ENCODE measurements at places on chromosomes 16 and 17.

DNA sequence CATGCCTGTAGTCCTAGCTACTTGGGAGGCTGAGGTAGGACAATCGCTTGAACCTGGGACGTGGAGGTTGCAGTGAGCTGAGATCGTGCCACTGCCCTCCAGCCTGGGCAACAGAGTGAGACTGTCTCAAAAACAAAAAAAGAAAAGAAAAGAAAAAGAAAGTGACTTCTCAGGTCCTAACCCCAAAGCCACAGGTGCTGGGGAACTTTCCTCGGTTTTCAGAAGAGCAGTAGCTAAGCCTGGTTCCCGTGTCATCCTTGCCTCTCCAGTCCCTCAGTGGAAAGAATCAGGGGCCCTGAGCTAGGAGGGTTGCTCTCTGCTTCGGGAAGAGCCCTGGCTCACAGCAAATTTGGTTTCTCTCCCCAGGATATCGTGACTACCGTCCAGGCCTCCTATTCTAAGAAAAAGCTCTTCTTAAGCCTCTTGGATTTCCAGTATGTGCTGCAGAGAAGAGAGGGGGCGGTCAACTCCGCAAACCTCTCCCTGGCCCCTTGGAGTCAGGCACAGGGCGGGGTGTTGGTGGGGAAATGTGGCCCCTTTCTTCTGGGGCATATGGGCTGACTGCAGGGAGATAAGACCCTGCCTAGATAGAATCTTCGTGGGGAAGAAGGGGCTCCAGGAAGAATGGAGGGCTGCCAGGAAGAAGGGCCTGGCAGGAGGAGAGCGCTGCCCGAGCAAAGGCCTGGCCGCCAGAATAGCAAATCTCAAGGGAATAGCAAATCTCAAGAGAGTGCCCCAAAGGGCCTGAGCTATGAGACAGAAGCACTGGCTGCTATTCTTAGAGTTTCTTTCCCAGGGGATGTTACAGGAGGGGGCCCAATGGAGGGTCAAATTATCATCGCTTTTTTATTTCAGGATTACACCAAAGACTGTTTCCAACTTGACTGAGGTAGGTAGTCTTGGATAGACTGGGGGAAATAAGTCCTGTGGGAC, 8.3 kb upstream of the NLRC5 start:
- no peak for DNase-seq

DNA sequence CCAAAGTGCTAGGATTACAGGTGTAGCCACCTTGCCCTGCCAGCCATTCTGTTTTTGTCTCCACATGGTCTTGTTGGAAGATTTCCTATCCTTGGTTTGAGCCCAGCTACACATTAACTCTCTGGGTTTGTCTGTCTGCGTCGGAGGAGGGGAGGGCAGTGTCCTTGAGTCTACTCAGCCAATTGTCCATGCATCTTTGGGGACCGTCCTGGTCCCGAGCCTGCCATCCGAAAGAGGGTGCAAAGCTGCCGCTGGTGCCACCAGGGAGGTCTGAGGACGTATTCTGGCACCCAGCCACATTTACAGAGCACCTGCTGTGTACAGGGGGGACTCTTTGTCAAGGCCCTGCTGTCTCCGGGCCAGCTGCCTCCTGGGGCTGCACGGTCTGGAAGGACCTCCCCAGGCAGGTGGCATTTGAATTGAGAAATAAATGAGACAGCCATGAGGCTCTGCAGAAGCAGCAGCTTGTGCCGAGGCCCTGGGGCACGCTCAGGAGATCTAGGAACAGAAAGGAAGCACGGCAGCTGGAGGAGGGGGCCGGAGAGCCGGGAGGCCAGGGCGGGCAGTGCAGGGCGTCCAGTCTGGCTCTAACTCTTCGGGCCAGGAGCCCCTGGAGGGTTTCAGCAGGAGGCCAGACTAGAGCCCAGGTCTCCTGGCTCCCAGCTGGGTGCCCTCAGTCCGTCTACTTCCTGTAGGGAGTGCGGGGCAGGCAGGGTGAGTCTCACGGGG, 1.5 kb downstream of the CYBA start:
- no peak for DNase-seq

- DNase-seq: no peak
Measured at GRCh38 chr16:68420366-68420942, 27.9 kb downstream of the SMPD3 start.

- DNase-seq: no peak
Measured at GRCh38 chr16:73002866-73003265, 45.1 kb downstream of the ZFHX3 start.

DNA sequence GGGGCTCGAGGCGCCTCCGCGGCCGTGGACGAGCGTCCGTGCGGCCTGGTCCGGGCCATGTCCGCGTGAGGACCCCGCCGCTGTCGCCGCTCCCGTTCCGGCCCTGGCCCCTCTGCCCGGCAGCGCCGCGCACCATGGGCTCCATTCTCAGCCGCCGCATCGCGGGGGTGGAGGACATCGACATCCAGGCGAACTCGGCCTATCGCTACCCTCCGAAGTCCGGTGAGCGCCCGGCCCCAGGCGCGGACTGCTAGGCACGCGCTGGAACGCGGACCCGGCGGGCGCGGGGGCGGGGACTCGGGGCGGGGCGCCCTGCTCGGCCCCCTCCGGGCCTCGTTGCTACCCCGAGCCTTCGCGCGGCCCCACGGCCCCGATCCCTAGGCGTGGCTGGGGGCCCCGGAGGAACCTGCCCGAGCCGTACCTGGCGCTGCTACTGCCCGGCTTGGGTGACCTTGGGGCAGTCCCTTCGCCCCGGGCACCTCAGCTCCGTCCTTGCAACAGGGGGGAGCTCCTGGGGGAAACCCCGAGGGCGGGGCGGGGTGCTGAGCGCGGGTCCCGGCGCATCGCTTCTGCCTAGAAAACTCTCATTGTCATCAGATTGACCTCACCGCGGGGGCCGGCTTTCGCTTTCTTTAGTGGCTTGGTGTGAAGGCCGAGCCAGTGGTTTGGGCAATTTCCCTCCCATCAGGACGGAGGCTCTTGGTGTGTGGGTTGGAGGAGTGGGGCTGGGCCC, 367 bp downstream of the MGRN1 start:
- DNase-seq: no peak

DNA sequence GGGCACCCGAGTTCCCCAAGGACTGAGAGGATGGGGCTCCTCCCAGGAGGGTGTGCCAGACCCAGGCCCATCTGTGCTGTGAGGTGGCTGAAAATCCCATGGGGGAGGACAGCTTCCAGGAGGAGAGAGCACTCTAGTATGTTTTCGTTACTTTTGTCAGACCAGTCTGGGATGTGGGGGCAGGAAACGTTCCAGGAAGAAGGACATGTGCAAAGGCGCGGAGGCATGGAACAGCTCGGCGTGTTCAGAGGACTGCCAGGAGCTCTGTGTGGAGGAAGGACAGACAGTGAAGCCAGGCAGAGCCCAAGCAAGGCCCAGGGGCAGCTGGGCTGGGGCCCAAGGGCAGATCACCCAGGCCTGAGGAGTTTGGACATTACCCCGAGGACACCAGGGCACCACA, 7.0 kb downstream of the CA4 start:
- DNase-seq: no peak

GRCh38 chr17:81863123-81863675, 2.9 kb upstream of the P4HB start:
- DNase-seq: no peak

Data from SW 1271 (cell line).